ENCODE measurements at places on chromosomes 5 and 9. TPM values are rescaled to one million over a fixed set of nuclear protein-coding genes. Genes with fewer than 3 reads are reported as not detected.

Gene ZNF883
- 0.39 TPM for total RNA-seq

Gene ATP6V1G1
- total RNA-seq = 199 TPM

Gene GARIN3
- not detected for total RNA-seq

Gene INSL6
- total RNA-seq = not detected

Gene PLPP7
- total RNA-seq = 2.7 TPM

Gene C5orf58
- not detected for total RNA-seq

Gene MACROH2A1
- total RNA-seq = 242 TPM

Gene IRX2
- 2.5 TPM for total RNA-seq

Gene ENTPD2
- 0.49 TPM for total RNA-seq

Gene BTNL8
- 0.89 TPM for total RNA-seq

Gene PAEP
- total RNA-seq = not detected

Gene F12
- not detected for total RNA-seq
